NCI-H1092 treated with DMSO at 0.1 percent for 48 hours (cell line): ENCODE measurements at places on chromosomes 11 and 22.

- no peak for DNase-seq
Observed at GRCh38 chr11:46352063-46352841, 5.0 kb downstream of the DGKZ start.

GRCh38 chr11:125290263-125290662, 125.7 kb downstream of the PKNOX2 start:
- DNase-seq = no peak

GRCh38 chr11:93132836-93133235, 65.0 kb downstream of the SLC36A4 start:
- DNase-seq = no peak

- no peak for DNase-seq
Observed at GRCh38 chr11:113840932-113841664, 34.3 kb downstream of the USP28 start.

DNA sequence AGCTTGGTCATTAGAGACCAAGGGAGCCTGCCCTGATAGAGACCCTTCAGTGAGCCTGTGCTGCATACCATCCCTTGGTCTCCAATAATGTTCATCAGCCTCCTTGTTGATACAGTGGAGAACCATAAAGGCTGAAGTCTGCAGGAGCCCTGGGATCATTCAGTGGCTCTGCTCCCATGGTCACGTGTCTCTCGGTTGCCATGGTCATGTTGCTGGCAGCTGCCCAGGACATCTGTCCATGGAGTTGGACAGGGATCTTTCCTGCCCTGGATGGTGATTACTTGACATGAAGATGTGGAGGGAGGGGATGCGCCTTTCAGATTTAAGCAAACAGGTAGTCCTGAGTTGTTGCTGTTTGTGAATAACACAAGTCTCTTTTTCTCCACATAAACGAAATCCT, 38.2 kb downstream of the CYB5R2 start:
- no peak for DNase-seq
